ENCODE measurements at places on chromosomes 2 and 18.

- no peak for DNase-seq
Observed at GRCh38 chr2:169741-170140, 94.1 kb downstream of the SH3YL1 start.

DNA sequence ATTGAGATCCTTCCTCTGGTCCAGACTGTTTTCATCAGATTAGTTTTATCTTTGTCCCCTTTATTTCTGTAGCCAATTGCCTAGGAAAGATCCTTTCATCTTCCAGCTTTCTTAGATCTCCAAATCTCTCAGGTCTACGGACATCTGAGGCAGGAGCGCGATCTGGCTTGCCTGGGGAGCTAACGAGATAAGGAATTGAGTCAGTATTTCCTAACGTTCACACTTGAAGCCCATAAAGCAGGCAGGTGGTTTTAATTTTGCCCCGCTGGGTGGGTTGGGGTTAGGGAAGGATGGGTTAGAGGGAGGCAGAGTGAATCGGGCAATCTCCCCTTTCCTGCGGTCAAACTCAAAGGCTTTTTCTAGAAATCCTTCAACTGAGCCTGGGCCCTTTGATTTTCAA, 727 bp upstream of the TTLL4 start:
- no peak for DNase-seq

DNA sequence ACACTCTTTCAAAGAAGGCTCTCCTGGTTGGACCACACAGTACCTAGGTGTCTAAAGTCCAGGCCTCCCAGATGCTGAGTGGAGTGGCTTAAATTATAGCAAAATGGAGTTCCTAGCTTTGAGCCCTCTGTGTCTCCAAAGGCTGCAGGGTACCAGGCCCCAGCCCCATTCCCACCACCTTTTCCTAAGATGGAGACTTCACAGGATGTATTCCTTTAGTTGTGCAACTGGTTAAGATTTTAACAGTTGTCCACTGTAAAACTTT, 4.9 kb downstream of the SMAD7 start:
- no peak for DNase-seq

DNA sequence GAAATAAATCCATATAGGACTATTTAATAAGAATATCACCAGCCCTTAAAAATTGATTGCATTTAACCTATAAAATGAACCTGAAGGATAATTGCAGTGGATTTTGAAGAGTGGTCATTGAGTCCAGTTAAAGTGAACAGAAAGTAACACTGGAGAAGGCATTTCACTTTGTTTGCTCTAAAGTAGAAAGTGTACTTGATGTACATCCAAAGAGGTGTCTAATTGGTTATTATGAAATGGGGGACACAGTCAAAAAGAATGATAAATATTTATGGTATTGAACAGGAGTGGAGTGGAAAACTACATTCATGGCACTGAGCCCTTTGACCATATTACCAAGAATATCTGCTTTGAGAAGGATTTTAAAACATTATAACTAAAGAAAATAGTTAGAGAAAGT, 28.2 kb upstream of the MAP2 start:
- no peak for DNase-seq

GRCh38 chr2:233901367-233901766, 15.8 kb upstream of the TRPM8 start:
- no peak for DNase-seq

DNA sequence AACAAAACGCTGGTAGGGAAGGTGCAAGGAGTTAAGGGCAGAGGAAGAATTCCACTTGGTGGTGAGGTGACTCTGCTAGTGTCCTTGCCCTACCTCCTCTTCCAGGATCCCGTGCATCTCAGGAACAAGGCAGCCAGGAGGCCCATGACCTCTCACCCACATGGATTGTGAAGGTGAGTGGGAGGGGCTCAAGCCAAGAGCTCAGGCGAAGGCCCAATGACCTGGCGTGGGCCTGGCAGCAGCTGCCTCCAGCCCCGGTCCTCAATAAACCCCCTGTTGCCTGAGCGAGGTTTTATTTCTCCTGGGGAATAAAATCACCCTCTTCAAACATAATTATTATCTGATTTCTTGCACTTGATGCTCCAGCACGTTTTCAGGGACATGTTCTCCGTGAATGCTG, 28.2 kb downstream of the LAMA1 start:
- DNase-seq = no peak

GRCh38 chr18:31970617-31971016, 27.7 kb upstream of the TRAPPC8 start:
- no peak for DNase-seq

GRCh38 chr2:60429681-60430080, 123.8 kb downstream of the BCL11A start:
- DNase-seq = no peak

Data from NCI-H446 (cell line).